Activated CD4-positive, alpha-beta T cell treated with anti-CD3 and anti-CD28 coated beads, Interleukin-2, amount 10 ng/mL, durations not matched to agents 7 days and 5 days (primary cell): ENCODE measurements at places on chromosomes 11 and 22.

DNA sequence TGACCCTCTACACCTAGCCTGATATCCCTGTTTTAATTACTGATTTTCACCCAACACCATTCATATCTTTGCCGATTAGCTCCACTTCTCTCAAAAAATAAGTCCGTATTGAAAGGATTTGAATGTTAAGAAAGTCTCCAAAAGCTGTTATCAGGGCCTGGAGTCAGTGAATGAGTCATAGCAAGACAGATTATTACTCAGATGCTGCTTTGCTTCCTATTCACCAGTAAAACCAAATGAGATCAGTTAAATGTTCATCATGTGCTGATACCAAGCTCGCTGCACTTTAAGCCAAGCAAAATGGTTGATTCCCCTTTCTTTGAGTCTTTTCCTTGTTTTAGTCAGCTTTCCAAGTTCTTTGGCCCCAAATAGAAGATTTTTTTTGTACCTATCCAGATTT, 228.4 kb downstream of the FAT3 start:
- no peak for DNase-seq

GRCh38 chr11:16839821-16840220, 101.4 kb downstream of the C11orf58 start:
- DNase-seq: no peak

DNA sequence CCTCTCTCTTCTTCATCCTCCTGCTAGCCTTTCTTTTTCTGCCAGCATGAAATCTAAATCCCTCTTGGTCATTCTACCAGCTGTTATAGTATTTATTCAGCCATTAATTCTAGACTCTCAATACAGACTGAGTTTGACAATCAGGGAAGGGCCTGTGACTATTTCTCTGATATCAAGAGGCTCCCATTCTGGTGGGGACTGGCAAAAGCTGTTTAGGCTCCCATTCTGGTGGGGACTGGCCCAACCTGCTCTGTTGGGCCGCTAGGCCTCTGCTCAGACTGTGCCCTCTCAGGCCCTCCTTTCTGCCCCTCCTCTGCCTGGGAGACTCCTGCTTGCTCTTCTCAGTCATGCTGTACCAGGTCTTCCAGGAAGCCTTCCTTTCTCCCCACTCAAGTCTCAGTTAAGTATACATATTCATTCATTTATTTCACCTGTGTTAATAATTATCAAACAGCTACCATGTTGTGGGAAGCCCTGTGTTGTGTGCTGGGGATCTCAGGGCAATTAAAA, 323.7 kb upstream of the NARS2 start:
- no peak for DNase-seq

DNA sequence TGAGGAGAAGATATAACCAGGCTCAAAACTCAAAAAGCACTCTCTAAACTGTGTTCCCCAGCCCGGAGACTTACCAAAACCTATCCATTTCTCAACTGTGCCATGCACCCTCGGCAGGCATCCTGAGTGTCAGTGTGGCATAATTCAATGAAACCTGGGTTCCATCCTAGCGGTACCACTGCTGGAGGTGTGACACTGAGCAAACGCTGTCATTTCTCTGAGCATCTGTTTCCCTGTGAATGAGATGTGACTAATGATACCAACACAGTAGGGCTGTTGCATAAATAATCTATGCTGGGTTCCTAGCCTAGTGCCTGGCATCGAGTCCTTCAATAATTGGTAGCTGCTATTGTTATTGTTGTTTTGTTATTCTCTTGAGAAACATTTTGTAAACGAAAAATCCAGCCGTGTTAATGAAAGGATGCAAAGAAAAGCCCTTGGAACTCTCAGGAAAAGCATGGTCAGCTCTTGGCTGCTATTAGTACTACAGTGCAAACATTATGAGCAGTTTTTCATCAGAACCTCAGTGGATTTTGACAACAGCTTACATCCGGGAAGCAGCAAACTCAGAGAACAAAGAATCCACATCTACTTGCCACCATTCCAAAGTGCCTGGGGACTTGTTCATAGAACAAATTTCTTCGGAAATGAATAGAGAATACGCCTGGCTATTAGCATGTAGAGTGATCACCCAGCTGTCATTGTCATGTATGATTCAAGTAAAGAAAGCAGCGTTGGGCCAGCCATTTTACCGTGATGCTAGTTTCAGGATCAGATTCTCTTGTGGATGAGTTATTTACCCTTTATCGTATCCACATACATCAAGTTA, 53.7 kb downstream of the TECTA start:
- DNase-seq: no peak

DNA sequence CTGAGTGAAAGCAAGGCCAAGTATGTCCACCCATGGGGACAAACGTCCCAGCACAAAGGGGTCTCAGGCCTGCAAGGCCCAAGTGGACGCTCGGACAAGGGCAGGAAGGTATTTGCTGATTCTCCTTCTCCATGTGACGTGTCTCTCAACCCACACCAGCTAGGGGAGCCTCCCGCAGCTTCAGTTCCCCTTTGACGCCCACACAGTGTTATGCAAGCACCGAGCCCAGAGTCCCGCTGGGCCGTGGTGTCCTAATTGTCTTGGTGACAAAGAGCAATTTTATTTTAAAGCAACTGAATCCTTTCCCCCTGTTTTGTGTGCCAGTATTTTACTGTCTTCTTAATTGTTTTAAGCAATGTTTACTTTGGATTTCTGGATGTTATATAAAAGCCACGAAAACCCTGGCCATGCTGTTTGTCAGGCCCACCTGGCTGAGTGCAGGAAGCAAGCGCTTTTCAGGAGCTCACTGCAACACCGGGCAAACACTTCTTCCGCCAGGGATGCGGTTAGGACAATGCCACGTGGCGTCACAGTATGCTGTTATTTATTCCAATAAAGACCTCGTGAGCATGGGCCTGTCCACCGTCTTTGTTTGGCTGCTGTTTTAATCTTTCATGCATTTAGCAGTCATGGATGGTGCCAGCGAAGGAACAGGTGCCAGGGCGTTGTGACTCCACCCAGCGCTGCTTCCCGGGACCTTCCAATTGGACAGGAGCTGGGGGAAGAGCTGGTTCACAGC, 8.2 kb upstream of the PARVG start:
- DNase-seq: no peak

DNA sequence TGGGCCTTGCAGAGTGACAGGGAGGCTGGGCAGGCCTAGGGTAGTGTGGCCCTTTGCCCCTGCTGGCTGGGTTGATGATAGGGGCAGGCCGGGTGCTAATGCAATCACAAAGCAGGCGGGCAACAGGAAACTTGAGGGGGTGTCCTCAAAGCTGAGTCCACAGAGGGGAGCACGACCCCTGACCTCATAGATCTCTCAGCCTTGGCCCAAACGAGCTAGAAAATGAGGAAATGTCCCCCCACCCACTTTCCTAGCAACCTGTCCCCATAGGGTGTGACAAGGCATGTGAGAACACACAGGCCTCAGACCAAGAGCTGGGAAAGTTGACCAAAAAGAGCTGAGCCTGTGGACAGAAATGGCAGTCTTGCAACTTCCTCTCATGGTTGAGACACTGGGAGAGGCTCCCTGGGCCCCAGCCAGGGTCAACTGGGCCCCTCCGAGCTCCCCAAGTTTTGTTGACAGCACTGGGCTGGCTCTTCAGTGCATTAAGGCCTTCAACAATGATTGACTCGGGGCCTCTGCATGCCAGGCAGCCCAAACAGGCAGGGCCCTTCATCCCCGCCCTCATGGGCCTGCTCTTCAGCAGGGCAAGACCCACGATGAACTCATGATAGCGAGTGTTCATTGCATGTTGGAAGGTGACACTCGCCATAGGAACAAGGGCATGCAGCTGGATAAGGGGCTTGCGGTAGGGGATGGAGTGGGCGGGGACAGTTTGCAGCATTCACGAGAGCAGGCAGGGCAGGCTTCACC, 9.8 kb upstream of the SPI1 start:
- DNase-seq: no peak

DNA sequence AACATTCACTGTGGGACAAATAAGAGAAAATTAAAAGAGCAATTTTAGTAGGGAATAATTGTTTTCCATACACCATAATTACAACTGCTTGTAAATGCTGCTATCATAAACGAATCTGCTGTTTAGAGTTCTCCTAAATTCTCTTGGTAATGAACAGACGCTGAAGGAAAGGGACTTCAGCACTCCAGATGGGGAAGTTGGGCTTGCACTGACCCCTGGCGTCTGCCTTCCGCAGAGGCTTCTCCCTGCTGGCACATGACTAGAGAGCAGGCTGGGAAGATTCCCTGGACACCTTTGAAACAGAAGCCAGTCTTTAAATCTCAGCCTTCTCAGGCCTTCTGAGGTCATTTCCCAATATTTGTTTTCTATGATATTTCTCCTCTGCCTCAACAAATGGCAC, 84.1 kb downstream of the NXPE2 start:
- DNase-seq: no peak

- DNase-seq: no peak
These were observed 92.9 kb downstream of the MORC2 start for GRCh38 chr22:30875481-30876215.

DNA sequence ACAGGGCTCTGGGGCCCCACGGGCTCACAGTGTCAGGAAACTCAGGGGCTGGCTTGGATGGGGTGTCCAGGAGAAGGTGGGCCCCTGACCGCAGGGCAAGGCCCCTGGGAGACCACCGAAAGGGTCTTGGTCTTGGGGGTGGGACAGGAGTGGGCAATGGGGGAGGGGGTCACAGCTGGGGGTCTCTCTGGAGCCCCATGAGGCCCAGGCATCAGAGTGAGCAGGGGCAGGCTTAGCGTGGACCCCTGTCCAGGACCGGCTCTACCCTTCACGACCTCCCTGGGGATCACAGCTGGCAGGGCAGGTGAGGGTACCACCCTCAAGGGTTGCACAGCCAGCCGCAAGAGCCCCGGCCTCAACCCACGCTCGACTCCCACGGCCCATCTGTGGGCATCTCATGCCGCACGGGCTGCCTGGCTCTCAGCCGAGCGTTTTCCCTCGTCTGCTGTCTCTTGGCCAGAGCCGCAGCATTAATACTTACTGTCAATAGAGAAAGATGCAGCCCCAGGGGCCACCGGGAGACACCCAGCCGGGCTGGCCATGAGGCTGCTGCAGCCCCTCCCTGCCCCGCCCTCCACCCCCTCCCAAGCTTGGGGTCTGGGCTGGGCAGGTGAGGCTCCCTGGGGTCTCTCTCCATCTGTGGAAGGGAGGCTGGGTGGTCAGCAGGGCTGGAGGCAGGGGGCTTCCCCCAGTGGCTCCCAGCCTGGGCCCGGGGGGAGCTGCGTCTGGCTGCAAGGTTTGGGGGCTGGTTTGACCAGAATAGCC, 662 bp downstream of the MUC5B start:
- no peak for DNase-seq

GRCh38 chr11:72642884-72643522, 31.2 kb downstream of the PDE2A start:
- peak; percentile 55 for DNase-seq

DNA sequence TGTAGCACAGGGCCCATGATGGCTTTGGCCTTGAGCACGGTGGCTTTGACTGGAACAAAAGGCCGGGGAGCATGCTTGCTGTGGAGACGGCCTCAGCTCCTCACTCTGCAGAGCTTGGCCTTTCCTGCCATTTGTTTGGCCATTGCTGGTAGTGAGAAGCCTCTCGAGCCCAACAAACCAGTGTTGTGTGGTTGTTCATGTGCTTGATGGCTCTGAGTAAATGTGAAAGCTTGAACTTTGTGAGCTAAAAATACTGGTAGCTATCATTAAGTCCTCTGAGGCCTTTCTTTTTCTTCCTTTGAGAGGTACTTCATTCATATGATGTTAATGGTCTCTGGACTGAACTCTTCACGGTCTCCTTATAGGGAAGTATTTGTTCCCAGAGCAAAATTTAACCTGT, 39.6 kb downstream of the NAT10 start:
- no peak for DNase-seq

- DNase-seq: no peak
These were observed 26.0 kb upstream of the PDGFB start for GRCh38 chr22:39270792-39271191.

- DNase-seq: no peak
These were observed 6.8 kb upstream of the ACY3 start for GRCh38 chr11:67657300-67657699.

DNA sequence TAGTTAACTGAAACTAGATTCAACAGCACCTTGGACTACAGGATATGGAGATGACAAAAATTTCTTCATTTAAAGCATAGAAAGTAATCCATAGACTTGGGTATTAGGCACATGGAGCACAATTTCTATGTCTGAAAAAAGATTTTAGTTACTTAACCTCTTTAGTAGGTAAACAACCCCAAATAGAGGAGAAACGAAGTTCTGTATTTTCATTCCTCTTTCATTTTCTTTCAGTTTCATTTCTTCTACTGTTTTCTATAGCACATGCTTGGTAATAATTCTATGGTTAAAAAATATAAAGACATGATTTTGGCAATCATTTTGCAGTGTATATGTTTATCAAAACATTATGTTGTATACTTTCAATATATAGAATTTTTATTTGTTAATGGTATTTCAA, 99.5 kb downstream of the CASP12 start:
- no peak for DNase-seq

- DNase-seq: no peak
These were observed 387.0 kb downstream of the NXPE2 start for GRCh38 chr11:115065314-115065713.

DNA sequence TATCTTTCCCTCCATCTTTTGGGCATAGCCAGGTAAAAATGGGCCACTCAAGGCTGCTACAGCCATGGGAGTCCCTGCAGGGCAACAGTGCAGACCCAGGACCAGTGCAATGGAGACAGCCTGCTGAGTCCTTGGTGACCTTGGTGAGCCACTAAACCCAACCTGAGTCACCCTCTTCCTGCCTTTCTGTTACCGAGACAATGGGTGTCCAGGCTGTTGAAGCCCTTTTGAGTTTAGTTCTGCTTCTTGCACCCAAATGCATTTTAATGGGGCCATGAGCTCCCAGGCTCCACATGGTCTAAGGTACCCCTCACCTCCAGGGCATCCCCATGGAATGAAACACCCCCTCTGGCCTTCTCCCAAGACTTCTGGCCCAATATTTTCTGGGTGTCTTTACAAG, 874 bp upstream of the PLAAT4 start:
- peak; percentile 34 for DNase-seq

DNA sequence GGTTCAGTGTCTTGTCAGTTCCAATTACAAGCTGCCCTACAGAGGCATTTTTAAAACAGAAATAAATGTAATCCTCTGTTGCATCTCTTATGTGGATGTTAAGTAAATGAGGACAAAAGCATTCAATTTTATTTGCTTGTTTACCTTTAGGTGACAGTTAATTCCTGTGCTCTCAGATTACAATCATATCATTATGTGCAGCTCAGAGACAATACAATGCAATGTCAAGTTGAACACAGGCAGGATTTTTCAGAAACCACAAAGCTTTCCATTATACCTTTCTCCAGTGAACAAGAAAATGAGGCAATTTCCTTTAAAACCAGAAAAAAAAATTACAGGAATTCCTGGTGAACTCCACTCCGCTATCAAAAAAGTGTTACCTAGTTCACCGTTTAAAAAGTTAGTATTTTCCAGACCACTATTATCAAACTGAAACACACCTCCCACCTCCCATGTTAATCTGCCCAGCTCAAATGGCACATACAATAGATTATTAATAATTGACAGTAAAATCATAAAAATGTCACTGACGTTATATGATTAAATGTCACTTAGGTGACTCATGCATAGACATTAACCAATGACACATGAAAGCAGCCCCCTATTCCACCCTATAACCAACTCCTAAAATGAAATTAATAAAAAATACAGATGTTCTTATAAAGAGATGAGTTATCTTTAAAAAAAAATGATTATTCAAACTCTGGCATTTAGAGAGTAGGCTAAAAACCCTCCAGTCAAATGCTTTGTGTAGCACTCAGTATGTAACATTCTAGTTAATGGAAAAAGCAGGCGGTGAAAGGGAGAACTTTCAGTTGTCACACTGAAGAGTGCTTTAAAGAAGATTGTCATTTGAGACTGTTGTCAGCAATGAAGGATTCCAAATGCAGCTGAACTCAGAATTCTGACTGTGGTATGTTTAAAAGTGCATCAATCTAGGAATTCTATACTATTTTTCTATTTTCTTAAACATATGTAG, 98.6 kb downstream of the MUC15 start:
- DNase-seq: no peak
